RPMI7951 (cell line): ENCODE measurements at places on chromosomes 6 and 20. TPM values are rescaled to one million over a fixed set of nuclear protein-coding genes. Genes with fewer than 3 reads are reported as not detected.

DNA sequence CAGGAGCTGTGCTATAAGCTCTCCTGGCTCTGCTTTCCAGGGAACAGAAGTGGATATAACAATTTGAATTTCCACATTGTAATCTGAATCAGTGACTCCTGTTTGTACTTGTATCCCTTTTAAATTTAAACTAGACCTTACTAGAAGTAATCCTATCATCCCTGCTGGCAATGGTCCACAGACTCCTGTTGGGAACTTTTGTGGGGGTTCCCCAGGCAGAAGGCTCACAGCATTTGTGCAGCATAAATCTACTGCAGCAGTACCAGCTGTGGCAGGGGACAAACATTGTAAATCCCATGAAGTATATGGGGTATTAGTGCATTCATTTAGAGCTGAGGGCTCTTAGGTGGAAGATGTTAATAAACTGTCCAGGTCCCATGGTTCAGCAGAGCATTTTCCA, 12.0 kb upstream of the PDCD2 start:
- no peak for DNase-seq

DNA sequence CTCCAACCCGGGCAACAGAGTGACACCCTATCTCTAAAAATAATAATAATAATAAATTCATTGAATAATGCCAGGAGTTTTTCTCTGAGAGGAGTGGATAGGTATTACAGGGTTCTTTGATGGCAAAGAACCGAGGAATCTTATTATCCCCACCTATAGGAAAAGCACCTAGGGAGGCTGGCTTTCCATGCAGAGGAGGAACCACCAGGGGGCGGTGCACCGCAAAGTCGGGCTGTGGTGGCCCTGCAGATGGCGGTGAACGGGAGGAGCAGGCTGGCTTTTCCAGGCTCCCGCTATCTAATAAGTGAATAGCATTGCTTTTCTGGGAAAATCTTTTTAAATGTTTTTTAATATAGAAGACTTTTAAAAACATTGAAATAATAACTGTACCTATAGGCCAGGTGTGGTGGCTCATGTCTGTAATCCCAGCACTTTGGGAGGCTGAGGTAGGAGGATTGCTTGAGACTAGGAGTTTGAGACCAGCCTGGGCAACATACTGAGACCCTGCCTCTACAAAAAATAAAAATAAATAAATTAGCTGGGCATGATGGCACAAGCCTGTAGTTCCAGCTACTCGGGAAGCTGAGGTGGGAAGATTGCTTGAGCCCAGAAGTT, 864.2 kb downstream of the KIF16B start:
- DNase-seq = no peak

- peak; percentile 6 for DNase-seq
These were observed 134.2 kb upstream of the BMP5 start for GRCh38 chr6:56009636-56010035.

GRCh38 chr20:58621906-58622548, 29.1 kb upstream of the STX16 start:
- no peak for DNase-seq

GRCh38 chr20:57596998-57597939, 23.0 kb downstream of the ZBP1 start:
- peak; percentile 69 for DNase-seq

GRCh38 chr20:17059465-17059864, 167.4 kb upstream of the PCSK2 start:
- peak; percentile 76 for DNase-seq

GRCh38 chr6:149405823-149406765, 6.0 kb downstream of the SUMO4 start:
- DNase-seq = no peak

DNA sequence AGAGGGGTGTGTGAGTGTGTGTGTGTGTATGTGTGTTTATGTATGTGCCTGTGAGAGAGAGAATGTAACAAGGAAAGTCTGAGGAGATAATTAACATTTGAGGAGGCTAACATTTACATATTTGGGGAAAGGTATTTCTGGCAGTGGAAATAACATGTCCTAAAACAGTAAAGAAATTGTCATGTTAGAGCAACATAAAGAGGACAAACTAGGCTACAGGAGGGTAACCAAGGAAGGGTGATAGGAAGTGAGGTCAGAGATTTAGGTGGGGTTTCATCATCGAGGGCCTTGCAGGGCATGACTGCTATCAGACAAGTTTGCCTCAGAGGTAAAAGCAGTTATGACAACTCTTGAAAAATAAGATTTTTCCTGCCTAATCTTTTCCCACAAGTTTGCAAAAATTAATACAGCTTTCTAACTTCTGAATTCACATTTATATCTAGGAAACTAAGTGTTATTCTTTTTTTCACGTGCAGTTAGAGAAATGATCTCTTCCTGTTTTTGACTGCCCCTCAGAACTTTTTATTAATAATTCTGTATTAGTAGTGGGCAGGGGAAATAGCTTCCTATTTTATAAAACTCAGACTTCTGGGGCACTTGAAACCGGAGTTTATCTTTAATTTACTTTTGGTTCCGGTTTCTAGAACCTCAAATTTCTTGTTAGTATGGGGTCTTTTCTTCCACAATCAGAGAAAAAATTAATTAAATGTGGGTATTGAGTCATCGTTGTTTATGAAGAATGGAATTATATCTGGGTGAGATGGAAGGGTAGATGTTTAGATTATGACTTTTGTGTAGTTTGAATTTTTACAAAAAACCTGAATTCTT, 30.5 kb upstream of the RHAG start:
- DNase-seq = no peak

DNA sequence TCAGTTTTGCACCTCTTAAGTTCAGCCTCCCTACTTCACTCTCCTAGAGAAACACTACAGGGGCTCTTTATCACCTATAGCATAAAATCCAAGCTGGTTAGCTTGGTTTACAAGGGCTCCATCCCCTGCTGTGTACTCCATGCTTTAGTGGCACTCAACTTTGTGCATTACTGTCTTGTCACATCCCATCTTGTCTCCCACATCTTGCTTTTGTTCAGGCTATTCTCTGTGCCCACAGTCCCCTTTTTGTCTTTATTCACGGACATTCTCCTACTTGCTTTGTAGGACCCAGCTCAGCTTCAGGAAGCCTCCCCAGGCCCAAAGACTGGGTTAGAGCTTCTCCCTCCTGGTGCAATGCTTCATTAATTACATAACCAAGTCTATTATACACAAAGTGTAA, 107.9 kb upstream of the SPACA1 start:
- DNase-seq = no peak

DNA sequence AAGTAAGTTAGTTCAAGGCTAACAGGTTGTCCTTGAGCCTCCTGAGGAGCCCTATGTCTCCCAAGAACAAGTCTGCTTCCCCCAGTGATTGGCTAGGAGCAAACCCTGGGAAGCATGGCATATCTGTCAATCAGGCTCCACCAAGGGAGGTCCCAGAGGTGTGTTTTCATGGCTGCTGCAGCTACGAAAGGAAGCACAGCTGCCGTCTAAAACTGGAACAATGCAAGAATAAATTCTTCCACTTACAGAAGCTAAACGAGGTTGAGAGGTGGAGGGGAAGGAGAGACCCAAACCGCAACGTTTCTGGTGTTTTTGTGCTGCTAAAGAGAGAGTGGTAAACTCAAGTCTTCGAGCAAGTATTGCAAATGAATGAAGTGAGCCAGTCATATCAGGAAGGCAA, 4.9 kb upstream of the PTGIS start:
- DNase-seq = no peak

GRCh38 chr6:13012296-13012695, 295.7 kb downstream of the PHACTR1 start:
- no peak for DNase-seq

- DNase-seq = no peak
These were observed 2.7 kb upstream of the C6orf163 start for GRCh38 chr6:87341899-87342298.

- peak; percentile 51 for DNase-seq
These were observed 99.3 kb downstream of the PRND start for GRCh38 chr20:4820806-4821518.

DNA sequence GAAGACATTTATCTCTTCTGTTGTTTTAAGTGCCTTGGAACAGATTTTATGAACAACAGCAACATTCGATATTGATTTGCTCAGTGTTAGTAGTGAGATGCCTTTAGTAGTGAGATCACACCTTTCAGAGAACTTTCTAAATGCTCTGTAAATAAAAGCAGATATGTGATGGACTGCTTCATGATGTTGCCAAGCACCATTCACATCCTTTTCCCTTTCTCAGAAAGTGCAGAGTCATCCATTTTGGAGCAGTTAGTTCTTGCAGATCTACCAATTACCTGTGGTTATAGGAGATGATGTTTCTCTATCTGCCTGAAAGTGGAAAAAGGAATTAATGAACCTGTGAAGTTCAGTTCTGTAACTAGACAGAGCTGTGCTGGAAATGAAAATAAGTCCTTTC, 27.0 kb downstream of the CBFA2T2 start:
- DNase-seq = no peak

DNA sequence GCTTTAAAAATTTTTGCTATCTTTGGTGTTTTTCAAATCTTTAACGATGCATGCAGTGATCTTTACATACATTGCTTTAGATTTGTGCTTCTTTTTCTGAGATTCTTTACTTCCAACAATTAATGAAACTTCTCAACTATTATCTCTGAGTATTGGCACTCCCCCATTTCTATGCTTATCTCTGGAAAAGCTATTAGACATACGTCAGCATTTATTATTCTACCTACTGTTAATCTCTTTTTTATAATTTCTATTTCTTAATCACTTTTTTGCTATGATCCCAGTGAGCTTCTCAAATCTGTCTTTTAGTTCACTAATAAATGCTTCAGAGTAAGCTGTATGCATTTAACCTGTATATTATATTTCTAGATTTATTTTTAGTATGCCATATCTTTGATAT, 264.2 kb upstream of the TFAP2D start:
- DNase-seq = no peak

- DNase-seq = no peak
These were observed 174.0 kb upstream of the MAN1A1 start for GRCh38 chr6:119523556-119523955.

DNA sequence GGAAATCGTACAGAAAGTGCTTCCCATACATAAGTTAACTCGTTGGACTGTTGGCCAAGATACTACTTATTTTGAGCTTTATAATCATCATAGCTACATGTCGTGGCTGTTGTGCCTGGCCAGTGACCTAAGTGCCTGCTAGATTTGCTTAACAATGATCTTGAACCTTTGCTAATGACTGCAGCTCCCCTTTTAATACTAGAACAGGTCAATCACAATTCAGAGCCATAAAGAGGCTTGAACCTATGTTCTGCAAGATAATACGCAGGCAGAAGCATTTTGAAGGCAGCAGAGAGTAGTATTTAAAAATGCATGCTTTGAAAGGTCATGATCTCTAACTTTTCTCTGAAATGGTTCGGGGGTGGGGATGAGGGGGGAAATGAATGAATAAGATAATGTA, 2.5 kb downstream of the MRS2 start:
- DNase-seq = no peak

- peak; percentile 53 for DNase-seq
These were observed 50.8 kb upstream of the NRN1 start for GRCh38 chr6:6057442-6058053.

- DNase-seq = peak; percentile 35
These were observed 23.6 kb upstream of the ECHDC1 start for GRCh38 chr6:127367023-127367375.

GRCh38 chr20:46803123-46804020, 91.3 kb upstream of the EYA2 start:
- no peak for DNase-seq

DNA sequence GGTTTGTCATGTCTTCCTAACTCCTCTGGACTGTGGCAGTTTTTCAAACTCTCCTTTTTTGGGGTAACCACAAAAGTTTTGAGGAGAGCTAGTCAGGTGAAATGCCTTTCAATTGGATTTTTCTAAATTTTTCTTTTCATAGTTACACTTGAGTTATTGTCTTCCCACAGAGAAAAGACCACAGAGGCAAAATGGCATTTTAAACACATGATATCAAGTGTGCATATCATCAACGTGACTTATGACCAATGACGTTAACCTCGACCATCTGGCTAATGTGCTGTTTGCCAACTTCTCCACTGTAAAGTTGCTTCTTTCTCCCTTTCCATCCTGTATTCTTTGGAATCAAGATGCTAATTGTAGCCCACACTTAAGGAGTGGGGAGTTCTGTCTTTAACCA, 41.3 kb upstream of the SNAP25 start:
- DNase-seq = peak; percentile 54

- DNase-seq = peak; percentile 31
These were observed 20.7 kb downstream of the EBF4 start for GRCh38 chr20:2713285-2713684.

GRCh38 chr6:31162463-31163165, 4.2 kb downstream of the TCF19 start:
- no peak for DNase-seq

DNA sequence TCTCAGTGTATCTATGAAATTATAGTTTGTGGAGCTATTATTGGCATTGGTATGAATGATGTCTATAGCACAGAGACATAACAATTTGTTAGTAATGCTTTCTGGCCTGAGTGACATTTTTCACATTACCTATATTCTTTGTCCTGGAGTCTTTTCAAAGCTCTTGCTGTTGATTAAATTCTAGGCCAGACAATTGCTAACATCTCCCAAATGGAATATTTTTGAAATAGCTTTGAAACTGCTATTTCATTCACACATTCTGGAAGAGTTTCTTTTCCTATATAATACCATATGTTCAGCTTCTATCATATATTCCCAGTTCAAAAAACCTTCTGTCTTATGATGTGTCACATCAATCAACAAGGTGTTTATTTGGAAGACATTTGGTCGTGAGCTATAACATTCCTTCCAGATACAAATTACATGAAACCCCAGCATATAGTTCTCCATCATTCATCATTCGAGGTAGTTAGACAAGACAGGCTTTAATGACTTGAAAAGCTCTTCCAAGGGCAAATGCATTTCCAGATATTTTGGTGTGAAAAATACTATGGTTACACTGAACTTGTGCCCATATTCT, 452.8 kb downstream of the KHDRBS2 start:
- no peak for DNase-seq

- no peak for DNase-seq
These were observed 17.9 kb downstream of the HLA-G start for GRCh38 chr6:29845405-29846006.

GRCh38 chr6:14075095-14075503, 42.5 kb upstream of the CD83 start:
- peak; percentile 69 for DNase-seq

- DNase-seq = peak; percentile 52
These were observed 938 bp downstream of the WRNIP1 start for GRCh38 chr6:2765896-2766766.

The MATN4 gene
- 0.10 TPM in 1 of 2 replicates, not detected in the other for total RNA-seq

The FAM217A gene
- total RNA-seq = not detected in 2 replicates

The LGSN gene
- not detected in 2 replicates for total RNA-seq

The ELOVL2 gene
- total RNA-seq = 0.59 and 1.2 TPM in 2 replicates

The TGM2 gene
- total RNA-seq = 650 and 793 TPM in 2 replicates

The C6orf163 gene
- 0.12 and 0.29 TPM in 2 replicates for total RNA-seq

The SYCP2 gene
- 6.2 and 10.1 TPM in 2 replicates for total RNA-seq

The CAPN11 gene
- not detected in 2 replicates for total RNA-seq

The ZNF831 gene
- not detected in 2 replicates for total RNA-seq

The PRDM1 gene
- total RNA-seq = 4.7 TPM in 2 replicates

The TMEM244 gene
- total RNA-seq = 2.5 and 4.2 TPM in 2 replicates

The F13A1 gene
- not detected in 2 replicates for total RNA-seq
